Activated CD4-positive, alpha-beta memory T cell treated with anti-CD3 and anti-CD28 coated beads for 36 hours (primary cell): ENCODE measurements at places on chromosomes 5 and 9. TPM values are rescaled to one million over a fixed set of nuclear protein-coding genes. Genes with fewer than 3 reads are reported as not detected.

IL4 gene
- total RNA-seq = 6.8 TPM

MAMDC4 gene
- 13.0 TPM for total RNA-seq

IL5 gene
- 5.0 TPM for total RNA-seq

SLC12A7 gene
- total RNA-seq = 10.8 TPM

FABP6 gene
- not detected for total RNA-seq

MARCHF3 gene
- 4.4 TPM for total RNA-seq

RASEF gene
- total RNA-seq = not detected

ZNF366 gene
- total RNA-seq = not detected

GFI1B gene
- not detected for total RNA-seq
